Astrocyte of the spinal cord (primary cell): ENCODE measurements at places on chromosomes 4 and X.

GRCh38 chrX:12972878-12973560 lies 1.9 kb upstream of the TMSB4X start:
- DNase-seq: no peak

DNA sequence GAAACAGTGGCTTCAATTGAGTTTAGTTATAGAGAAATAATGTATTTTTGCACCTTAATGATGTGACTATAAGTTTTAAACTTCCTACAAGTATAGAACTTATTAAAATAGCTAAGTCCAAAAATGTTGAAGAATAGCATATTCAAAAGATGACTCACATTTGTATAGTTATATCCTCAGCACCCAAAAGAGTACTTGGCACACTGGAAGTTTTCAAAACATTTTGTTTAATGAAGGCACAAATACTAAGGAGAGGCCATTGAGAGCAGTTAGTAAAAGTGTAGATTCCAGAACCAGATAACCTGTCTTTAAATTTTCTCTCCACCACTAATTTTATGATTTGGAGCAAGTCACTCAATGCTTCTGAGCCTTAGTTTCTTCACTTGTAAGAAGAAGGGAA lies 226.9 kb upstream of the MID1 start:
- peak; percentile 1 for DNase-seq

- DNase-seq: peak; percentile 64
These were observed 346.2 kb downstream of the MAPK10 start for GRCh38 chr4:86013621-86014020.

DNA sequence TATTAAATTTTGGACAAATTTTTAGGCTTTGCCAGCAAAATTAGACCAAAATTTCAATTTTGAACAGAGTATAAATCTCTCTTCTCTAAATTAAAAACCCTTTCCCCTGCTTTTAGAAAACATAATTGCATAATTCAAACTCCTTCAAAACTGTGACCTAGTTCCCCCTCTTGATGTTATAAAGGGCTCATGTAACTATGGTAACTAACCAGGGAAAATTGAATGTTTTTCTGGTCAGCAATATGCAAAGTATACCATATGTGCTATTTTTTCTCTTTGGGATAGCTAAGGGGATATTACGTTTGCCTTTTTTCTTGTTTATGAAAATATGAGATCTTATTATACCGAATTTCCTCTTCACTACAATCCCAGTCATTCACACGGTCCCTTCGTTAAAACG lies 5.1 kb upstream of the ING2 start:
- DNase-seq: no peak

GRCh38 chr4:22957774-22958309 lies 265.1 kb downstream of the GBA3 start:
- DNase-seq: no peak

DNA sequence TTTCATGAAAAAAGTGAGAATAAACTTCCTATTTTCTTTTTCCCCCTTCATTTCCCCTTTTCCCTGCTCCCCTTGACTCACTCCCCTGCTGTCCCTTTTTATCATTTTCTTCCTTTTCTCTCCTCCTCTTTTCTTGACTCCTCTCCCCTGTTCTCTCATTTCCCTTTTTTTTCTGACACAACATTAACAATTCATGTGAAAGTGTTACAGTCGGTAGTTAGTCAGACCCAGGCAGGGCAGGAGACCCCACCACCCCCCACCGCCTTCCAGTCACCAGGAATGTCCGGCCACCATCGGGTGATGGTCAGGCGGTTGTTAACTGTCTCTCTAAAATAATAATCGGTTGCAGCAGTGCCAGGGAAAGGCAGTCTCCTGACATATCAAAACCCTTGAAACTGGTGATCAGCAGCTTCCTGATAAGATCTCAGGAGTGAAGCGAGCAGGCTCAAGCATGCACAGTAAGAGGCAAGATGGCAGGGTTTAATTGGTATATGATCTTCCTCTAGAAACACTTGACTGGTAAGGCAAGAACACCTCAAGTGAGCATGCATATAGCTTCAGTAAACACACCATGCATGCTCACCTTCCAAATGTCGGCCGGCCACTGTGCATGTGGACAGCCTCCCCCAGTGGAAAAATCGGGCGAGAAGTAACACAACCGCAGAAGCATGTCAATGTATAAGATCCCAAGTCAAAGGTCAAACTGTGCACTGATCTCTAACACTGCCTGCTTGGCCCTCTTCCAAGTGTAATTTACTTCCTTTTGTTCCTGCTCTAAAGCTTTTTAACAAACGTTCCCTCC lies 191.4 kb downstream of the NDST4 start:
- peak; percentile 14 for DNase-seq

- DNase-seq: no peak
These were observed 161.9 kb downstream of the PHF8 start for GRCh38 chrX:53882331-53882730.

DNA sequence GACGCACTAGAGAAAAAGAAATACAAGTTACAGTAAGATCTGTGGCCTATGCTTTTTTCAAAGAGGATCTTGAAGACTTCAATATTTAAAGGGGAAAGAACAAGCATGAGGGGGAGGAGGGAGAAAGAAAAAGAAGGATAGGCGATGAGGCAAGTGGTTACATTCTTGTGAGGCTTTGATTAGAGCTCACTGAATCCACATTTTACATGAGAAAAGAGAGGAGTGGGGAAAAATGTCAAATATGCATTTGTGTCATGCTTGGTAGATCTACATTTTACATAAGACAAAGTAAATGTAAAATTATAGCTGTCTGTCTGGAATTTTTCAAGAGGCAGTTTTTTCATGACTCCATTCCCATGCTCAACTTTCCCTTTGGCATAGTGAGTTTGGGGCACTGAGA lies 965.9 kb downstream of the FSTL5 start:
- no peak for DNase-seq

DNA sequence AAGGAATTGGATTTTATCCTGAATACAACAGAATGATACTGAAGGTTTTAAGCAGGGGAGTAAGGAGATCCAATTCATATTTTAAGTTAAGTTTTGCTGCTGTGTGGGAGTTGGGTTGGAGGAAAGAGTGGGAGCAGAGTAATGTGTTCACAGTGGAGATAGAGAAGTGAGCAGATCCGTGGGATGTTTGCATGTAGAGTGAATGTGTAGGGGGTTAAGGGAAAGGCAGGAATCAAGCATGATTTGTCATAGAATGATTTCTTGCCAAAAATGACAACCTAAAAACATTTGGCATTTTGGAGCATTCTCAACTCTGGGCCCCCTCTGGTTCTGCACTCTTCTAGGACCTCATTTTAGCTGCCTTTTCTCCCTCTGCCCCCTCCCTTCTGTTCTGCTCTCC lies 76.6 kb downstream of the ARHGAP10 start:
- no peak for DNase-seq
